SIG-M5 (cell line): ENCODE measurements at places on chromosomes 4 and X.

DNA sequence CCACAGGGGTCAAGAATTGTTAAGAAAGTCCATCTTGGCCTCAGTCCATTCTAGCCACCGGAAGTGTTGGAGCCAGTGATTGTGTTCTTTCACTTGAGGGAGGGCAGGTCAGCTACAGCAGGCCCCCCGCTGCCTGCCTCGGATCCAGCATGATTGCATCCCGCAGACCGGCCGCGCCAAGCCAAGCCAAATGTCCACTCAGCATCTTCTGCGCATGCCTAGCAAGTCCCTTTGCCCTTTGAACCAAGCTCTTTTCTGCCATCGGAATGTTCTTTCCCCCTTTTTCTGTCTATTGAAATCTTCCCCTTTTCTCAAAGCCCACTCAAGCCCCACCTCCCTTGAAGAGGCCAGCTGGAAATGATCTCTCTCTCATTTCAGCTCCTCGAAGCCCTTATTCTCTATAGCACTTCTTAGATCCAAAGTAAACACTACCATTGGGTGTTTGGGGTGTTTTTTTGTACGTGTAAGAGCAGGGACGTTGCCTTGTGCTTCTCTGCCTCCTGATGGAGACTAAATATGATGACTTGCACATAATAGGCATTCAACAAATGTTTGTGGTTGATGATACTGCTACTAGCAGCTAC lies 147.8 kb upstream of the BCOR start:
- no peak for DNase-seq

DNA sequence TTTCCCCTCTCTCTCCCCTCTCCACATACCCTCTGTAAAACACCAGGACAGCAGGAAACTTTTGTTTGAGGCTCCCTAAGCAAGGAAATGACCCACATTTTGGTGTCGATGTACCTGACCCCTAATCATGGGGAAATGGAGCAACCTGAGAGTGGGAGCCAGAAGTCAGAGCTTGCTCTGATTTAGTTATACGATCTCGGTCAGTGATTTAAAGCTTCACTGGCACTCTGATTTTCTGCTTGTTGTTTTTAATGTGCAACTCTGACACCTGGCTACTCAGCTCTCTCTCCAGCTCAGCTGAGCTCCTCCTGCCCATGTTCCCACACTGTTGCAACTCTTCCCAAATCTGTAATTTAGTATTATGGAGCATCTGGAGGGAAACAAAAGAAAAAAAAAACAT lies 408.6 kb downstream of the ADAM29 start:
- no peak for DNase-seq

DNA sequence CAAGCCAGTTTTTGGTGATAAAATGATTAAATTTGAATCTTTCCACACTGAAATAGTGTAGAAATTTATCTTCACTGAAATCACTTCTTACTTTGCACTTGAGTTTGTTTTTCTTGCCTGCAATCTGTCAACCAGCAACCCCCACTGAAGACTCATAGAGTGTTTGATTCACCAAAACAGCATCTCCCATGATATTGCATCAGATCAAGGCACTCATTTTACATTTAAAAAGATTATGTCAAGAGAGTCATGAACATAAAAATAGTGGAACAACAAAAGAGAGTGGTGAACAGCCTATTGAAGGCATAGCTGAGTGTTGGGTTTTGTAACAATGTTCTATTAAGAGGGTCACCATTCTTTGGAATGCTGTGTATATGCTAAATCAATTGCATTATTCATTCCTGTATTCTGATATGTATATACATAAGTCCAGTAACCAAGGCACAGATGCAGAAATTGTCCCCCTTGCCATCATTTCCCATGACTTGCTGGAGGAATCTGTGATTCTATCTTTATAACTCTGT lies 1934.9 kb downstream of the ARAP2 start:
- no peak for DNase-seq

DNA sequence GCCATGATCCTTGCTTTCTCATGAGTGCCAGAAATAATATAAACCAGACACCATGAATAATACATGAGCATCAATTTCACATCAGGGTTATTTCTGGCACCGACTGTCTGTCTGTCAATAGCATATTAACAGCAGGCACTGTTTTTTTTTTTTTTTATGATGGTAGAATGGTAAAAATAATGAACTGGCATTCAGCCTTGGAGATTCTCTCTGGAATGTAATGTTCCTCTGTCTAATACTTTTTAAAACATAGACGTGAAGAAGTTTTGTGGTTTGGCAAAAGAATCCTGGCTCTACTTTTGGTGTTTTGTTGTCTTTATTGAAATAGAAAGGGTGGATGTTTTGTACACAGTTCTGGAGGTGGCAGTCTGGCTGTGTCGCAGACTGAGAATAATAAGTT lies 874.6 kb upstream of the PRKX start:
- DNase-seq, result no peak

GRCh38 chr4:83605210-83605609 lies 69.3 kb downstream of the GPAT3 start:
- no peak for DNase-seq
